Calu3 (cell line): ENCODE measurements at places on chromosomes 7 and 10.

DNA sequence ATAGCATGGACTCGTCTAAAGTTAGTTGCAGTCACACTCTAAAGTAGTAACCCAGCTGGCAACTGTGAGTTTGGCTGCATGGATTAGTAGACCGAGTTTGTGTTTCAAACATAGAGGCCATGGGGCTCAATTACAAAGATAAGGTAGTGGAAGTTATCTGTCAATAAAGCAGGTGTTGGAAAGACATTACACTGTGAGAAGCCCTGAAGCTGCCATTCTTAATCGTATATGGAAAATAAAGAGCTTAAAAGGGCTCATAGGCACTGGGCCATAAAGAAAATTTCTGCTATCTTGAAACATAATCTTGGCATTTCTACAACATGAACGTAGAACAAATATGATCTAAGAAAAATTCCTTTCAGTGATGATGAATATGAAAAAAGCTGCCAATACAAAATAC is 837.7 kb downstream of the REEP3 start:
- DNase-seq, result no peak

GRCh38 chr10:92590623-92591549 is 2.0 kb upstream of the KIF11 start:
- DNase-seq, result peak; percentile 56

DNA sequence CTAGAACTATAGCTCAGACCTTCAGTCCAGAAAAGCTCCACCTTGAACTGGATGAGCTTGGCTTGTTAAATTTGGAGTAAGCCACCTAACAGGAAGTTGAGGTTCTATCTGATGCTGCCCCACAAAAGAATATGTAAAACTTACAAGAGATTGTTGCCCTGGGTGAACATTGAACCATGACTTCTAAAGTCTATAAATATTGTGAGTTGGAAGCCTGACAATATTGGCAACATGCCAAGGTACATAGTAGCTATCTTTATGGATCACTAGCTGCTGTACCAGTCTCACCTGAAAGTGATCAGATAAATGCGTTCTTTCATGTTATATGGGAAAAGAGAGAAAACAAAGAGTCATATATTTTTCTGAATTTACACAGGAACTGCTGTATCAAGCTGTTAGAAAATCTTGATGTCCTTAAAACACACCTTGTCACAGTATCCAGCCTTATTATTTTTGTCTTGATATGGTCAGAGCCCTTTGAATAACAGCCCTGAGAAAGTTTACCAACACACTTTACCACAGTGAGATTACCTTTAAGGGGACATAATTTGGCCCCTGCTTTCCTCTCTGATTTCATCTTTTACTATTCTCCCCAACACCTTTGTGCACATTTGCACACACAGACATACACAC is 92.0 kb downstream of the LSMEM1 start:
- DNase-seq, result peak; percentile 20

DNA sequence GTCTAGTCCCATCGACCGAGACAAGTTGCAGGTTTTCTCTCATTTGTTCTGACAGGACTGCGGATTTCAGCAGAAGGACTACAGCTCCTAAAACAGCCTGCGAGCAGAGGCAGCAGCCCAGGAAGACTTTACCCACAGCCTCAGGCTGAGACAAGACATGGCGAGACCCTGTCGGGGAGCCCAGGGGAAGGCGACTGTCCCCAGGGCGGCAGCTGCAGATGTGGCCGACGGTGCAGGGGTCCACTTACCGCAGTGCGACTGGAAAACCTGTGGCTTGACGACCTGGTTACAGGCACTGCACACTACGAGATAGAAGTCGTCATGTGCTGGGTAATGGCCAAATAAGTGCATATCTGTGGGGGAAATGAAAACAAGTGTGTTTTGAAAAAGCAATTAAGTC is 88.0 kb downstream of the ATXN7L1 start:
- no peak for DNase-seq
